Muscle of back (tissue), 13 donors: ENCODE measurements at places on chromosomes 6 and 20. TPM values are rescaled to one million over a fixed set of nuclear protein-coding genes. Genes with fewer than 3 reads are reported as not detected.

GRCh38 chr6:101083533-101084175 is 202.5 kb upstream of the ASCC3 start:
- DNase-seq = no peak

GRCh38 chr20:19940988-19941460 is 76.1 kb upstream of the NAA20 start:
- DNase-seq = no peak

DNA sequence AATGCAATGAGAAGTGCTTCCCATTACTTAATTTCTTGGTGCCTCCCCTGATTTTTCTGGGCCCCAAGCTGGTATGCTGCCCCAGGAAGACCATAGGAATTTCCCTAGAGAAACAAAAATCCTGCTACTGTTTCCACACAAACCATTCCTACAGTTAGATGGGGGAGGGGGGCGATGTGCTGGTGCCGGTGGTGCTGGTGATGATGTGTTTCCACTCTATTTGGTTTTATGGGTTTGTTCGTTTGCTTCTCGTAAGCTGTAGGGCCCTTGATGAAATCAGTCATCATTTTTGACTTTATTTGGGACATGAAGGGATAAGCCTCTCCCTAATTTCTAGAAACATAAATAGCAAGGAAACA is 105.1 kb downstream of the MKKS start:
- DNase-seq = no peak

Gene VWA7
- 1.7 TPM for polyA plus RNA-seq

DNA sequence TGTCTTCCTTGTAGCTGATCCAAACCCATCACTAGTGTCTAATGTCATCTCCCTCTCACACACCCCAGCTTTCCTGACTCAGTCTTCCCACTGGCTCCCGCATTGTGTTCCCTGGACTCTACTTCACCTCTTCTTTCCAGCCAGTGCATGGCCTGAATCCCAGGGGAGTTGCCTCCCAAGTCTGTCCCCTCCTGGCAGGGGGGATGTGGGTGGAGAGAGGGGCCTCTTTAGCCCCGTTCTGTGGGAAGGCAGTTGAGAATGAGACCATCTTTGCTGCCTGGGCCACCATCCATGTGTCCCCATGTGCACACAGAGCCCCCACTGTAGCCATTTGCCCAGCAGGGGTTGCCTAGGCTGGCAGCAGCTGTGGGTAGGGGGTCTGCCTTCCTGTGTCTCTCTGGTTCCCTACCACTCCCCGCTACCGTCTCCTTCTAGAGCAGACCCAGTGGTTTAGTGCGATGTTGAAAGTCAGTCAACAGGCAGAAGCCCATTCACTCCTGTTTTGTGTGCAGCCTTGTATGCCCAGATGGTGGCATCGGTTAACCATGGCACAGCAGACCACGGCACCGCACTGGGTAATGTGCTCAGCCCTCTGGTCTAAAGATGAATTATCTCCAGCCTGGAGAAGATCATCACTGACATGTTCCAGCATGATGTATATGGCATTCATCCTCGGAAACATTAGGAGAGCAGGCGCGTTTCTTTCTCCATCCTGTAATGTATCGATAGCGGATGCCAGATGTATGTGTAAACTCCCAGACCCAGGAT is 178.8 kb upstream of the SNX9 start:
- no peak for DNase-seq

Gene SYTL3
- polyA plus RNA-seq = 3.8 TPM

Gene STX7
- polyA plus RNA-seq = 45.2 TPM

- no peak for DNase-seq
Observed at GRCh38 chr6:13873288-13874190, 51.2 kb upstream of the RNF182 start.

Gene EPHA7
- 11.1 TPM for polyA plus RNA-seq

Gene F13A1
- 47.5 TPM for polyA plus RNA-seq

Gene PROKR2
- 0.31 TPM for polyA plus RNA-seq

Gene BPI
- 0.83 TPM for polyA plus RNA-seq
